Mesendoderm (in vitro differentiated cells): ENCODE measurements at places on chromosomes 11 and 22.

- peak; percentile 78 for DNase-seq
Measured at GRCh38 chr11:20162824-20163782, 2.8 kb upstream of the DBX1 start.

GRCh38 chr11:93025558-93026255, 56.3 kb downstream of the MTNR1B start:
- DNase-seq: no peak

- no peak for DNase-seq
Measured at GRCh38 chr22:50317674-50318073, 9.1 kb downstream of the DENND6B start.

GRCh38 chr11:71565263-71565662, at the start of gene KRTAP5-10:
Gene KRTAP5-10 (plus strand): TSS chr11:71565563. CDS start chr11:71565588, 25 bp downstream.
- DNase-seq: no peak

DNA sequence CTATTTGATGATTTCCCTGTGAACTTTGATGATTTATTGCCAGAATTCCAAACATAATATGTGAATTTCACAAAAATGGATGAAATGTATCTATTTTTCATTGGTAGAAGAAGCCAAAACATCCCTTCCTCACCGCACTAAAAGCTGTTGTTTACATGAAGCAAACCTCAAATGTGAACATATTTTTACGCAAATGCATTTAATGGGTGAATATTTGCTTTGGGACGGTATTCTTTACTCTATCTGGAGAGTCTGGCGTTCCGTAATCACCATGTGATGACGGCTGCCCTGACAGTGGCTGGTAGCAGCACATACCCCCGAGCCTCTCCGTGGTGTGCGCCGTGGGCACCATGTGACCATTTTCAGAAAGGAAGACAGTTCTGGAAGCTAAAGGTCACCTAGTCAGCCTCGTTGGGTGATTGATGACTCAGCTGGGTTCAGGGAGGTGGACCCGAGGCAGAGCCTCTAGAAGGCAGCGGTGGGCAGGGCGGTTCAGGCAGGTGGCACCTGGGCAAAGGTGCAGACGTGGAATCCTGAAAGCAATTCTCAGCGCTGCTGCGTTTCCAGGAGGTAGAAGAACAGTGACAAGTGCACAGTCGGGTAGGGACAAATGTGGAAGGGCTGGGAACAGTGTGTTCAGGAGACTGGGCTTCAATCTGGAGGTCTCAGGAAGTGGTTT, 45.3 kb downstream of the PPARA start:
- no peak for DNase-seq

DNA sequence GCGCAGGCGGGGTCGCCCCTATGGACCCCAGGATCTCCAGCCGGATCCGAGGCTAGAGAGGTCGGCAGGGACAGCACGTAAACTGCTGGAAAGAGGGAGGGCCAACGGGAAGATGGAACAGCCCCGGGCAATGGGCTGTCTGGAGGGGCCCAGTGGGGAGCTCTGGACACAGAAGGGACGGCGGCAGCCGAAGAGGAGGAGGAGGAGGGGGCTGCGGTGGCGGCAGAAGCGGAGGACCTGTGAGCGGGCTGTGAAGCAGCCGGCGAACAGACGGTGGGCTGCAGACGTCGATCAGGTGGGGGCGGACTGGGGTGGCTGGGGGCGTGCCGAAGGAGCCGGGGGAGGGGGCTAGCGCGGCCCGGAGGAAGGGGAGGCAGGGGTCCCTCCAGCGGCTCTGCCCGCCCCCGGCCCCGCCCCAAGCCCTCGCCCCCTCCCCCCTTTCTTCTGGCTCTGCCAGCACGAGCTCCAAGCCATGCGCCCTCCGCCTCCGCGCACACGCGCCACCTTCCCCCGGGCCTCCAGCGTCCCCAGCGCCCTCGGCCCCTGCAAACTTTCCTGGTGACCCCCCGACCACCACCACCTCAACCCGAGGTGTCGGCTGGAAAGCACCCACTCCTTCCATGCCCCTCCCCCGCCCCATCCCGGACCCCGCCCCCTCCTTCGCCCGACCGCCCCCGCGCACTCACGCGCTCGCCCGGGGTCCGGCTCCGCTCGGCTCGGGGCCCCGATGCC, 432 bp downstream of the TNKS1BP1 start:
- peak; percentile 88 for DNase-seq

- peak; percentile 94 for DNase-seq
Measured at GRCh38 chr11:16857186-16857585, 118.7 kb downstream of the C11orf58 start.

DNA sequence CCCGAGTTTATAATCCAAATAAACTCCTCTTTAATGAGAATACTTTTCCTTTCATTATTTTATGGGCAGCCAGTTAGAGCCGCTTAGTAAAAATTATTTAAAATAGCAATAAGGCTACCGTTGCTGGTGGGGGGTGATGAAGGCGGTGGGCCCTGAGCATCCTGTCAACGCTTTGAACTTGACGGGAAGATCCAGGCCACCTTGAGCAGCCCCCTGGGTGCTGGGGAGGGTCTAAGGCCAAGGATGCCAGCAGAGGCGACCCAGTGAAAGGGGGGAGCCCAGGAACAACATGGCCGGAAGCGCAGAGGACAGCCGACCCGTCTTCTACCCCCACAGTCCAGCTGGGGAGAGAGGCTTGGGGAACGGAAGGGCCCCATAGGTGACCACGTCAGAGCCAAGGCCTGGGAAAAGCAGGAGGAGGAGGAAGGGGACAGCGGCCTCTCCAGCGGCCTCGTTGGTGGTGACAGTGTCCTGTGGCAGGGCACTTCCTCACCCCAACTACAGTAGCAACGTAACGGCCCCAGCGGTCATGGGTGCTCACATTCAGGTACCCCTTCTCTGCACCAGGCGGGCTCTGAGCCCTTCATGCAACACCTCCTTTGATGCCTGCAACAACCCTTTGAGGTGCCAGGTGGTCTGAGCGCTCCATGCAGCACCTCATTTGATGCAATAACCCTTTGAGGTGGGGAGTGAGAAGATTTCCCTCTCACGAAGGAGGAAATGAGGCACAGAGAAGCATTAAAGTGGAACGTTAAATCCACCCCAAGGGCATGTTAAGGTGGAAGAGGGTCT, 695.3 kb downstream of the TBC1D22A start:
- no peak for DNase-seq

DNA sequence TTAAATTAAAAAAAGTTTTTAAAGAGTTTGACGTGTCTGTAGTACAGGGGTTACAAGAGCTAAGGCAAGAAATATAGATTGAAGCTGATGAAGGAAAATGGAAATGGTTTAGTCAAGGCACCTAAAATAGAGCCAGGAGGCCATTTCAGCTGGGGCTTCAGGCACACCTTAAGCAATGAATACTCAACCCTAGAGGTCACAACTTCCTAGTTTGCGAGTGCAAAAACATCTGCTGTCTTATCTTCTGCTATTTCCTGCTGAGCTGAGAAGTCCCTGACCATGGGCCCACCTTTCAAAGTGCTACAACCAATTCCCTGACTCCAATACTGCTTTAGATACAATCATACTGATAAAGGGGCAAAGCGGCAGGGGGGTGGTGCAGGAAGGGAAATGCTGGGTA, 87.4 kb downstream of the DLG2 start:
- peak; percentile 92 for DNase-seq

DNA sequence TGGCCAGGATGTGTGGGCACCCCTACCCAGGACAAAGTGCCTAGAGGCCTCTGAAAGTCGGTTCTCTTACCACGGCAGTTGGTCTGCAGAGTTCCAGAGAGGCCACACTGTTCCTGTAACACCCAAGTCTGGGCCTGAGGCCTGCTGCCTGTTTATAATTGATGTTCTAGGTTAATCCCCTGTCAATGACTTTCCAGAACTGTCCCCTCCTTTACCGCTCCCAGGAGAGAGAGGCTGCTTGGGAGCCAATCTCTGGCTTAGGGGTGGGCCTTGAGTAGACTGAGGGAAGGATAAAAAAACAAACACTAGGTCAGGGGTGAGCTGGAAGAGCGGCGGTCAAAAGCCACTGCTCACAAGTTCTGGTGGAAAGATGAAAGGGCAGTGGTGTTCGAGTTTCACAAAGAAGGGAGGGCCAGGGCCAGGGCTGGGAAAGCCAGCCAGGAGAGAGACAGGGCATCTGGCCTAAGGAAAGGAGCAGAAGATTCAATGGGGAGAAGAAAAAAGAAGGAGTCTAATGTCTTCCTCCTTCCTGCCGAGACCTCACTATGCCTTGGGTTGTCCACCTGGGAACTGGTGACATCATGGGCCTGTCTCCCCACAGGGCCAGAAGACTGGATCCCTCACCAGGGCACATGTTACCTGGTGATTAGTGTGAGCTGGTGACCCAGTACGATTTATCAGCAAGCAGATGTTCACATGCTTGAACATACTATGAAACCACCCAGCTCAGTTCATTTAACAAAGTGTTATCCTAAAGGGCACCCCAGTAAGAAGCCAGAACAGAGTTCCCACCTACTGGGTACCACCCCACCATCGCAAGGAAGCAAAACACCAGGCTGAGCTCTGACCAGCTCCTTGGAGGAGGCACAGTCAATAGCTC, 50.2 kb downstream of the PC start:
- no peak for DNase-seq

GRCh38 chr22:21010426-21011113, 4.4 kb upstream of the P2RX6 start:
- DNase-seq: no peak

DNA sequence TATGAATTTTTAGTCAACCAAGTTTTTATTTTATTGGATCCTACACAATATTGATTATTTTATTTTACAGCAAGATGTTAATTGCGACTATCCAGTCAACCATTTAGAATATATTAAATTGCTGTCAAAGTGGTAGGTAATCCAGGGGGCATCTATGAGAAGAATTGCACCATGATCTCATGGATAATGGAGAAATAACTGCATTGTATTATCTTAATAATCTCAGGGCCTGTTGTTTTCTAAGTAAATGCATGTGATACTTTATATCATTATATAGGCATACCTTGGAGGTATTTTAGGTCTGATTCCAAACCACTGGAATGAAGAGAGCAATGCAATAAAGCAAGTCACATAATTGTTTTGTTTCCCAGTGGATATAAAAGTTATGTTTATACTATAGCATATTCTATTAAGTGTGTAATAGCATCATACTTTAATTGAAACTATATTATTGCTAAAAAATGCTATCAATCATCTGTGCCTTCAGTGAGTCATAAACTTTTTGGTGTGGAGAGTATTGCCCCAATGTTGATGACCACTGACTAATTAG, 595.4 kb upstream of the CHORDC1 start:
- DNase-seq: no peak

- DNase-seq: peak; percentile 93
Measured at GRCh38 chr11:78902771-78903507, 328.3 kb upstream of the NARS2 start.

GRCh38 chr11:76792505-76793264, 9.5 kb downstream of the TSKU start:
- DNase-seq: no peak

DNA sequence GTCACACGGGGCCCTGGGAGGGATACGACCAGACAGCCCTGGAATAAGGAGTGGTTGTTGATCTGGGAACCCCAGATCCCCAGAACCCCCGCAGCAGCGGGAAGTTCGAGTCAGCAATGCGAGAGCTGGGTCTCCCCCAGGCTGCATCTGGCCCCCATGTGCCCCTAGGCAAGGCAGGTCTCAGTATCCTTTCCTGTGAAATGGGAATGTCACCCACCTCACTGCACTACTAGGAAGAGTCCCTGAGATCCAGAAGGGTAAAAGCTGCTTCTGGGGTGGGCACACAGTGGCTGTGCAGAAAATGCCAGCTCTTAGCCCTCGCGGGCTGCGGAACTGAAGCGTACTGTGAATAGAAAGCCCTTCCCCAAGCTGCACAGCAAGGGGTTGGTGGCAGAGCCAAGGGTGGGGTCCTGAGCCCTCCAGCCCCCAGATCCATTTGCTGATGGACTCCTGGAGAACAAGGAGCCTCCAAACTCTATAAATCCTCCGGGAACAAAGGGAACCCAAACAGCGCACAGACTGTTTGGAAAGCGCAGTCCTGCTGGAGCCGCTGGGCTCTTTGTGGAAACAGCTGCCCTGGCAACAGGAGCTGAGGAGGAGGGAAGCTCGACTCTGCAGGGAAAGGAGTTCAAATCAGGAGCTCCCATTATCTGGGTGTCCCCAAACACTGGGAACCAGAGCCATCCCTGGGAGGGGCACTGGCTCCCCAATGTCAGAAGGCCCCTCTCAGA, 68.2 kb upstream of the SHISAL1 start:
- DNase-seq: no peak

- DNase-seq: no peak
Measured at GRCh38 chr11:119187123-119187892, 2.0 kb downstream of the NHERF4 start.

DNA sequence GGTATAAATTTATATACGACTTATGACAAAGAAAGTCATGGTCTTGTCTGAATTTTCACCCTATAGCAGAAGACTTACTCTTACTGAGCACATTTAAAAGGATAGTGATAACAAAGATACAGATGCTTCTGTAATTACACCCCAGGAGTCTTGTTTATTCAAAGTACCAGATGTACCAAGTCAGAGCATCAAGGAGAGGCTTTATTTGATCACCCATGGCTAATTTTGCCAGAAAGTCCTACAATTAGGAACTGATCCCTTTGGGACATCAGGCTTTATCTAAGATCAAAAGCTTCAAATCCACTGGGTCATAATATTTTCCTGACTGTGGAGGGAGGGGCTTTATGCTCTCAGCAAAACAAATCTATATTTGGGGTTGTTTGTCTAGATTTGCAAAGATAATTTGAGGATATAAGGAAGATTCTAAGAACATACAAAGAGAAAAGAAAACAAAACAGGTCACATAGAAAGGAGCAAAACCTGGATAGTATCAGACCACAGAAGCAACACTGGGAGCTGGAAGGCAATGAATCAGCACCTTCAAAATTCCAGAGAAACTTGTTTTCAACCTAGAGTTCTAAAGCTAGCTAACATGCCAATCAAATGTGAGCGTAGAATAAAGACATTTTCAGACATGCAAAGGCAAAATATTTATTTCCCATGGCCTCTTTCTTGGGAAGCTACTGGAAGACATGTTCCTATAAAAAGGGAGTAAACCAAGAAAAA, 124.8 kb upstream of the CSNK2A3 start:
- no peak for DNase-seq

- no peak for DNase-seq
Measured at GRCh38 chr11:72850832-72851231, 36.6 kb downstream of the ATG16L2 start.

GRCh38 chr11:85407648-85408047, 219.5 kb downstream of the DLG2 start:
- DNase-seq: no peak

- peak; percentile 79 for DNase-seq
Measured at GRCh38 chr11:47373876-47374719, 4.2 kb downstream of the SPI1 start.

GRCh38 chr11:70089631-70090030, 11.5 kb downstream of the ANO1 start:
- no peak for DNase-seq

DNA sequence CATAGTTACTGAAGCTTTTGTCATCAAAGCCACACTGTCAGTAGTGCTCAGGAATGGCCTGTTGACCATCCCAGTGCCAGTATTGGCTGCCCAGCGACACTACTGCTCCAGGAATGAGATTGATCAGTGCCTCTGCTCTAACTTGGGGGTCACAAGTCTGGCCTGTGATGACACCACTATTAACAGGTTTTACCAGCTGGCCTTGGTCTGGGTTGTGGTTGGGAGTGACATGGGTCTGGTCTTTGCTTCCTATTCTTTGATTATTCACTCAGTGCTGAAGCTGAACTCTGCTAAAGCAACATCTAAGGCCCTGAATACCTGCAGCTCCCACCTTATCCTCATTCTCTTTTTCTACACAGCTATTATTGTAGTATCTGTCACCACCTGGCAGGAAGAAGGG, 21.5 kb downstream of the OR56B4 start:
- no peak for DNase-seq
